ENCODE measurements at places on chromosomes 6 and 20.

DNA sequence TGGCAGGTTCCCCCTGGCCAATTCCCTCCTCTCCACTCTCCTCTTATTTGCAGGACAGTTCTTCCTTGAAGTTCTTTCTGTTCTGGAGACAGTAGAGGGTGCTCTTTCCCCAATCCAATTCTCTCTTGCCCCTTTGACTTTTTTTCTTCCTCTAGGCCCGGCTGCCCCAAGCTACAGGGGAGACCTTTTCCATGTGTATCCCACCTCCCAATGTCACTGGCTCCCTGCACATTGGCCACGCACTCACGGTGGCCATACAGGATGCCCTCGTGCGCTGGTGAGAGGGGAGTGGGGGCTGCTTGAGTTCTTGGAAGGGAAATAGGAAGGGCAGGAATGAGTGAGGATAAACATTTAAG, 1.5 kb downstream of the VARS2 start:
- DNase-seq = peak; percentile 23

GRCh38 chr20:53434662-53435061, 159.0 kb downstream of the ZNF217 start:
- no peak for DNase-seq

DNA sequence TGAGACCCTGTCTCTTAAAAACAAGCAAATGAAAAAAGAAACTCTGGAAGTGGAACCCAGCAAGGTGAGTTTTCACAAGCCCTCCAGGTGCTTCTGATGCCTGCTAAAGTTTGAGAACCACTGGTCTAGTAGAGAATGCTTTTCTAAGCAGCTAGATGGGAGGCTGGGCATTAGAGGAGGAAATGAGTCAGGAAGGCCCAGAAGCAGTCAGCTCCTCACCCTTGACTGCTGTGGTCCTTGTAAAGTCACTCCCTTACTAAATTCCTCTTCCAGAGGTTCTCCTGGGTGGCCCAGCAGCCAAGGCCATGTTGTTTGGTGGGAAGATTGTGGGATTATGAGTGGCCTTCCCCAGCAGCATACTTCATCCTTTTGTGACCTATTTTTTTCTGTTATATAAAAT, 52.0 kb upstream of the FYN start:
- no peak for DNase-seq

GRCh38 chr6:41153992-41154625, at the start of gene TREML1:
Gene TREML1, minus strand, starts transcription at chr6:41154347. Its CDS starts 59 bp downstream, at chr6:41154288.
- no peak for DNase-seq

DNA sequence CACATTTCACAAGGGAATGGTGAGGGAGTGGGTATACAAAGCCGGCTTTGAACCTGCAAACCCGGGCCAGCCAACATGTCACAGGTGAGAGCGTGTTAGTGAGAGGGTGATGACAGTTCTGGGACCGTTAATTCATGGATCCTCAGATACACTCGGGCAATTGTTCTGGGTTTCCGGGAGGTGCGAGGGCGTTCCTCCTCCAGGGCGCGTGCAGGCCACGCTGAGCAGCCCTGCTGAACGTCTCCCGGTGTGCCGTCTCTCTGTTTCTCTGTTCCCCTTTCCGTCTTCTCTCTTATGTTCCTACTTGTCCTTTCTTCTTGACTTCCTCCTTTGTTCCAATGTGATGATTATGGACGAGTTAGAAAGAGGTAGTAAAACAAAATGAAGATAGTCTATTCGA, 130.0 kb upstream of the GMDS start:
- no peak for DNase-seq

- DNase-seq = no peak
Observed at GRCh38 chr6:28906669-28907068, 17.1 kb downstream of the TRIM27 start.

DNA sequence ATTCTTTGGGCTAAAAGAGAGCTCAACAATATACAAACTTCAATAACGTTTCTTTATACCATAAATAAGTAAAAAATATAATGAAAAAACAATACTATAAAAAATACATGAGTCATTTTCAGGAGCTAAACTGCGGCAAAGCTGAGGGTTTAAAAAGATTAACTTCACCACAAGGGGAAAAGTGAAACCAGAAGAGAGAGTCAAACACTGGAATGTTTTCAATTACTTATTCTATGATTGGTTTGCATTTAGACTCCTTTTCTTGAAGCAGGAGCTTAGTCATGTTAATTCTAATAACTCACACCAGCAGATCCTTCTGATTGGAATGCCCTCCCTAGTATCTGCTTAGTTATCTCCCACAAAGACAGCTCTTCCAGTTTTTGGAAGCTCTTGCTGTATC, 627.3 kb downstream of the UTRN start:
- no peak for DNase-seq

- DNase-seq = no peak
Observed at GRCh38 chr6:81997090-81997926, 244.8 kb upstream of the TENT5A start.

GRCh38 chr6:147974376-147974775, 368.3 kb upstream of the SASH1 start:
- DNase-seq = no peak

- DNase-seq = no peak
Observed at GRCh38 chr6:121765060-121765459, 329.6 kb downstream of the GJA1 start.

DNA sequence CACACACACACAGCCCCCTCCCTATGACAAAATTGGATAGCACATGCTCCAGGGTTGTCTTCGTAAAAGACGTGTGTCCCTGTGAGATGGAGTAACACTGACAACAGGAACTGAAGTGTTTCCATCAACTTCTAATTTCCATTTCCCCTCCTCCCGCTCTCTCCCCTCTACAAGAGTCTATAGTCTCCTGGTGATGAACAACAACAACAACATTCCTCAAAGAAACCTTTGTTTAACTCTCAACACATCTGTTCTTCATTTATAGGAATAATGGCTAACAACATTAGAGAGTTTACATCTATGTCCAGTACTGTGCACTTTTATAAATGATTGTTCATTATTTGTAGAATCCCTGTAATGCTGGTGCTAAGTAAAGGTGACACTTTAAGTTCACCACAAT, 205.8 kb upstream of the SSTR4 start:
- no peak for DNase-seq

- no peak for DNase-seq
Observed at GRCh38 chr6:160170018-160170680, 48.5 kb downstream of the SLC22A1 start.

- no peak for DNase-seq
Observed at GRCh38 chr6:15817100-15817499, 154.3 kb upstream of the DTNBP1 start.

DNA sequence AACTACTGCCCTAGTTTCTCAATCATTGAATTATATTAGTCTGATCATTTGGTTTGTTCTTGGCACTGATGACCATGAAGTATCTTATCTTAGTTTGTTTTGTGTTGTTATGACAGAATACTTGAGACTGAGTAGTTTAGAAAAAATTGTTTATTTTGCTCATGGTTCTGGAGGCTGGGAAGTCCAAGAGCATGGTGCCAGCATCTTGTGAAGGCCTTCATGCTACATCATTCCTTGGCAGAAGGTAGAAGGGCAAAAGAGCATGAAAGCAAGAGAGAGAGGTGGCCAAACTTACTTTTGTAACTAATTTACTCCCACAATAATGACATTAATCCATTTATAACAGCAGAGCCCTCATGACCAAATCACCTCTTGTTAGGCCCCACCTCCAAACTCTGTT, 40.1 kb upstream of the ANKEF1 start:
- no peak for DNase-seq

- no peak for DNase-seq
Observed at GRCh38 chr6:82246370-82246769, 1.2 kb downstream of the IBTK start.

DNA sequence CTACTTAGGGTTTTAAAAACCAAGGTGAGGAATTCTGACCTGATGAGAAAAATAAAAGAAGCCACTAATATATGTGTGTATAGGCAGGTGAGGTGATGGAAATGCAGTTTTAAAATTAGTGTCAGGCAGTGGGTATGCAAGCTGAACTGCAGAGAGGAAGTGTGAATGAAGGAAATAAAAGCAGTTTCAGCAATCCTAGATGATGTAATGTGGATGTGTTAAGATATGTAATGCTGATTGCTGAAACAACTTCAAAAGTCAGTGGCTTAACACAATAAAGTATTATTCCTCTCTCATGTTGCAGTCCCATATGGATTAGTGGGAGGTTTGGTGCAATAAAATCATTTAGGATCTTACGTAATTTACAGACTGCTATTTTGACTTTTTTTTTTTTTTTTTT, 119.9 kb upstream of the ASCC3 start:
- DNase-seq = no peak

- DNase-seq = no peak
Observed at GRCh38 chr6:158023597-158023939, 41.9 kb downstream of the SYNJ2 start.

DNA sequence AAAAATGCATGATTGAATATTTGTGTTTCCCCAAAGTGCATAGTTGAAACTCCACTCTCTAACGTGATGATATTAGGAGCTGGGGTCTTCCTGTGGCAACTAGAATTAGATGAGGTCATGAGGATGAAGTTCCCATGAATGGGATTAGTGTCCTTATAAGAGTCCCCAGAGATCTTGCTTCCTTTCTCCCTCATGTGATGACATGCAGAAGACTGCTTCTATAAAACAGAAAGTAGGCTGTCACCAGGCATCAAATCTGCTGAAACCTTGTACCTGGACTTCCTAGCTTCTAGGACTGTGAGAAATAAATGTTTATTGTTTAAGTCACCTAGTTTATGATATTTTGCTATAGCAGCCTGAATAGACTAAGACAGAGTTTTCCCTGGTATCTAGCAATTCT, 586.5 kb upstream of the EPHA7 start:
- no peak for DNase-seq

GRCh38 chr6:37033255-37033654, 27.8 kb downstream of the FGD2 start:
- DNase-seq = no peak

DNA sequence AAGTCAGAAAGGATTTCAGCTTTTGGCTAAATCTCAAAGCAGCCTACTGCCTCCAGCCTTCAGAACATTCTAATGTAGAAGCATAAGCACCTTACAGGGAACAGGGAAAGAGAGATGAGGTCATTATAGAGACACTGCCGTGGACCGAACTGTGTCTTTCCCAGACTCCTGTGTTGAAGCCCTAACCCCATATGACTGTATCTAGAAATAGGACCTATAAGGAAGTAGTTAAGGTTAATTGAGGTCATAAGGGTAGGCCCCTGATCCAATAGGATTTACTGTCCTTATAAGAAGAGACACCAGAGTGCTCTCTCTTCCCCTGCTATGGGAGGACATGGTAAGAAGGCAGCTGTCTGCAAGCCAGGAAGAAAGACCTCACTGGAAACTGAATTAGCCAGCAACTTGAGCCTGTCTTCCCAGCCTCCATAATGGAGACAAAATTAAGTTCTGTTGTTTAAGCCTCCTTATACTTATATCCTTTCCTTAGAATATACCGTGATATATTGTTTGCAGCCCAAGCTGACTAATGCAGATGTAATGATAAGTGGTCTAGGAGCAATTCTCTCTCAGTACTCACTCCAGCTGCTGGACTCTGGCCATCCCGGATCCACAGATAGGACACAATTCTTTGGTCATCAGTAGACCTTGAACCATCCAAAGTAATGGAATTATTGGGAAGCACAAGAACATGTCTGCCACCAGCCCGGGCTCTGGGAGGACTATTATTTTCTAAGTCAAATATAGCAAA, 71.4 kb downstream of the ALDH5A1 start:
- no peak for DNase-seq

GRCh38 chr20:38252292-38253288, 7.9 kb downstream of the KIAA1755 start:
- DNase-seq = no peak

- no peak for DNase-seq
Observed at GRCh38 chr20:13274275-13274861, 53.3 kb downstream of the ISM1 start.

GRCh38 chr20:53276143-53276542, 304.0 kb downstream of the TSHZ2 start:
- no peak for DNase-seq

DNA sequence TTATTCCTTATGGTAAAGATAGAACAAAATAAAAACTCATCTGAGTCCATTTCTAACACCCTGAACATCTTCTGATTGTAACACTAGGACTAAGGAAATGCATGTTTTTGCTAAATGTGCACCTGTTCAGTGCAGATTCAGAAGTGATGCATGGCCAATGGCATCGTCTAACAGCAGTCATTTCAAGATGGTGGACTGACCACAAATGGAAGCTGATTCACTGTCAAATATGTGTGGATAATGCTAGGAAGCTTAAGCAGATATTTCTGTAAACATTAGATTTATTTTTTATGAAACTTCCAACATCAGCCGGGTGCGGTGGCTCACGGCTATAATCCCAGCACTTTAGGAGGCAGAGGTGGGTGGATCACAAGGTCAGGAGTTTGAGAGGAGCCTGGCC, 394.8 kb downstream of the SAMD5 start:
- no peak for DNase-seq

- DNase-seq = no peak
Observed at GRCh38 chr6:145551164-145551563, 184.2 kb downstream of the EPM2A start.

GRCh38 chr6:108164815-108165706, 761 bp upstream of the NR2E1 start:
- DNase-seq = no peak

- no peak for DNase-seq
Observed at GRCh38 chr6:33869826-33870423, 66.1 kb upstream of the MLN start.

DNA sequence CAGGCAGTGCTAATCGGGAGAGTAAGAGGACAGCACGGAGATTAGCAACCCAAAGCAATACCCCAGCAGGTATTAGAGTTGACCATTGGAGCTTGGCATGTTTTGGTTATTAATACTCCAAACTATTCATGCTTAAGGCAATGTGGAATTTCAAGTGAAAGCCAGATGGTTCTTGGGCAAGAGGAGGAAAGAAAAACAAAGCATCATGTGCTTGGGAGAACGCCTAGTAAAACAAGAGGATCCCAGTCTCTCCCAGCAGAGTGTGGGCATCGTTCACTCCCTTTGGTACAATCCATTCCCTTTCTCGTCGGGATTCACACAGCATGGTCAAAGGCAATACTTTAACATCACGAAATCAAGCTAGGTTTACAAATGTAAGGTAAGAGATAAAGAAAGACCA, 349.8 kb downstream of the PRKN start:
- no peak for DNase-seq

GRCh38 chr6:129497481-129498441, 212.2 kb downstream of the ARHGAP18 start:
- DNase-seq = no peak

DNA sequence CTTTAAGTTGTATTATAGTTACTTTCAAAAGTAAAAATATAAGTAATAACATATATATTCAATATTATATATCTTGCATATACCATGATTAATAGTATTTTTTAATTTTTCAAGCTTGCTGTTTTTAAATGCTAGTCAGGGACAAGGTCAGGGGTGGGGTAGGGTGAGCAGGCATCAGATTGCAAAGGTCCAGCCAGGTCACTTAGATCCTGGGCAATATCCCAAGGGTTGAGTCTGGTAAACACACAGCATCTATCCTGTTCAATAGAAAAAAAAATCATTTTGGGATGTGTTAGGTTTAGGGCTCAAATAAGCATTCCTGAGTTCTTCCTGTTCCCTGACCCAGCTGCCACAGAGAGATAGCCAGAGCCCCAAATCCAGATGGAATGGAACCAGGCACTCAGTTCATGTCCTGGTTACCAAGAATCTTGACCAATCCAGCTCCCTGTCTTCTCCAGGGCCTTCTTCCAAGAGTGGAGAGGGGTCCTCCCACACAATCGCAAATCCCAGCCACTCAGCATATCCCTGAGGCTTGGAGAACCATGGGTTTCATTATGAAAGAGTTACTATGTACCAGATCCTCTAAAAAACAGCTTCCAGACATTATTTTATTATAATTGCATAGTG, 134.9 kb upstream of the TOP1 start:
- DNase-seq = no peak

GRCh38 chr20:45320948-45321595, 13.0 kb upstream of the MATN4 start:
- no peak for DNase-seq

All from substantia nigra (tissue), 51 donors.